ENCODE measurements at places on chromosomes 7 and 10.

GRCh38 chr7:73984481-73985205, 43.3 kb upstream of the ELN start:
- no peak for DNase-seq

DNA sequence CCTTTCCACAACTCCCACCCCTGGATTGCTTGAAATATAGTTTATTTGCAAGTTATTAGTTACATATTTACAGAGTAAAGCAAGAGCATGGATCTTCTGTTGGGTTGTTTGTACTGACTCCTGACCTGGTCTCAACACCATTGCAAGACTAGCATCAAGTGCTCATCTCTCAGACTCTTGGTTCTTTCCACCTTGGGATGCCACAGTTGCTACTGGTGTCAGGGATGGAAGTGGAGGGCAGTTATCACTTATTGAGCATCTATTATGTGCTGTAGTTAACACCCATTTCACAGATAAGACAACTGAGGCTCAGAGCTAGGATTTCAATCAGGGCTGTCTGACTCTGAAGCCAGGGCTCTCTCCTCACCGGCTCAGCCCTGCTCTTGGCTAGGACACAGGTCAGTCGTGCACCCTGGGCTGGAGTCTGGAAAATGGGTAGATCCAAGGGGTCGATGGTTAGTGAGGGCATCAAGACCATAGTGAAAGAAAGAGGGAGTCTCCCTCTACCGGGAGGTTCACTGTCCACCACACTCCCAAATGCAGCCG, 614 bp upstream of the ADAMTS14 start:
- DNase-seq = no peak

GRCh38 chr7:152760854-152761748, 1.5 kb downstream of the ACTR3B start:
- DNase-seq = no peak

- no peak for DNase-seq
These were observed 755.2 kb downstream of the AUTS2 start for GRCh38 chr7:70353330-70353945.

DNA sequence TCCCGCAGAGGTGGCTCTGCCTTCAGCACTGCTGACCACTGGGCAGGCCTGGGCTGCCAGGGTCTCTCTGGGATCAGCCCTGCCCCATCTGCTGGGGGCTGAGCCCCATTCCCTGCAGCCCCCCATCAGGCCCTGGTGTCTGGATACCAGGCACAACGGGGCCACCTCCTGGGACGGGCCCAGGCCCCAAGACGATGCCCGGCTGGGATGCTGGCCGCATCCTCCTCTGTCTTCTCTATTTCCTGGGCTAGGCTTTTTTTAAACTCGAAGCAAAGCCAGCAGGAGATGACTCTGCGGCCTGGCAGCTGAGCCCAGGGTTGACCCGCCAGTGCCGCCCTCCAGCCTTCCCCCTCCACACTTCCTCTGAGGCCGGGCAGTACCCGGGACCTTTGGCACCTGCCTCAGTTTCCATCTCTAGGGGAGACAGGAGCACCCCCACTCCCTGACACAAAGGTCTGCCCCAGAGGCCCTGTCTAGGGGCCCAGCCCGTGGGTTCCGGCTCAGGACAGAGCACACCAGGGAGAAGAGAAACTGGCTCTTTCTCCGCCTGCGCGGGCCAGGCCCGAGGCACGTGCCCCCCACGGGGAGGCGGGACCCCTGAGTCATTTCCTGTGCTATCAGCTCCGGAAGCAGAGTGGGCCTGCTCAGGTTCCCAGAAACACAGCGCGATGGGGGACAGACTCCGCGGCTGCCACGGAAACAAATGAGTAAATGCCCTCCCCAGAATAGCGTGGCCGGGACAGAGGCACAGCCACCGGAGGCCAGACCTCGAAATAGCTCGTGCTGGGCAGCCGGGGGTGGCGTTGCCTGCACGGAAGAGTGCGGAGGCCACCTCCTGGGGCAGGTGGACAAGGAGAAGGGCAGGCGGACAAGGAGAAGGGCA, 84.6 kb upstream of the PDGFA start:
- peak; percentile 80 for DNase-seq

DNA sequence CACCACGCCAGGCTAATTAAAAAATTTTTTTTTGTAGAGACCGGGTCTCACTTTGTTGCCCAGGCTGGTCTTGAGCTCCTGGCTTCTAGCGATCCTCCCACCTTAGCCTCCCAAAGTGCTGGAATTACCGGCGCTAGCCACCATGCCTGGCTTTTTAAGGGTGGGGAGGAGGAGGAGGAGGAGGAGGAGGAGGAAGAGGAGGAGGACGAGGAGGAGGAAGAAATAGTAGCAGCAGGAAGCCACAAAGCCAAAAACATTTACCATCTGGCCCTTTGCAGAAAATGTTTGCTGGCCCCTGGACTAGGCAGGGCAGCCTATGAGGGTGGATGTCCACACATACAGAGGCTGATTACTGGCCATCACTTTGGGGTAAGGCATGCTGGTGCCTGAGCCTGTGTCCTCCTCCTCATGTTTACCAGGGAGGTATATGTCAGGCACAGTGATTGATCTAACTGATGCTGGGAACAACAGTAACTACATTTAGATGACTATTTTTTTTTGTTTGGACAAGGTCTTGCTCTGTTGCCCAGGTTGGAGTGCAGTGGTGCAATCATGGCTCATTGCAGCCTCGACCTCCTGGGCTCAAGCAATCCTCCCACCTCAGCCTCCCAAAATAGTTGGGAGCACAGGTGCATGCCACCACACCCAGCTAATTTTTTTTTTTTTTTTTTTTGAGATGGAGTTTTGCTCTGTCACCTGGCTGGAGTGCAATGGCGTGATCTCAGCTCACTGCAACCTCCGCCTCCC, 122.1 kb downstream of the HIP1 start:
- DNase-seq = no peak

DNA sequence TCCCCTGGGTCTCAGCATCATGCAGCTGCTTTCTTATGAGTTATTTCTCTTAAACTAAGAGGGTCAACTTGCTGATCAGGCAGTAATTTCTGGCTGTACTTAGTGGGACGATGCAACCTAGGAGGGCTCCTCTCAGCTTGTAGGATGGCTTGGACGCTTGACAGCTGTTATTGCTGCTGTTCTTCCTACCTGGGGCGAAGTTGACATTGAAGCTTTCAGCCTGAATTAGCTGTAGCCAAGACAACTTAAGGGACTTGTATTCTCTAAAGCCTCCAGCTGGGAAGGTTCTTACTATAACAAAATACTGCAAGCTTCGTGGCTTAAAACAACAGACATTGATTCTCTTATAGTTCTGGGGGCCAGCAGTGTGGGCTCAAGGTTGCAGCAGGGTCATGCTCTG, 224.9 kb downstream of the ACTR3B start:
- DNase-seq = no peak

GRCh38 chr10:23643111-23643780, 204.4 kb downstream of the OTUD1 start:
- no peak for DNase-seq

- no peak for DNase-seq
These were observed 201.5 kb downstream of the LRMDA start for GRCh38 chr10:75632805-75633462.

DNA sequence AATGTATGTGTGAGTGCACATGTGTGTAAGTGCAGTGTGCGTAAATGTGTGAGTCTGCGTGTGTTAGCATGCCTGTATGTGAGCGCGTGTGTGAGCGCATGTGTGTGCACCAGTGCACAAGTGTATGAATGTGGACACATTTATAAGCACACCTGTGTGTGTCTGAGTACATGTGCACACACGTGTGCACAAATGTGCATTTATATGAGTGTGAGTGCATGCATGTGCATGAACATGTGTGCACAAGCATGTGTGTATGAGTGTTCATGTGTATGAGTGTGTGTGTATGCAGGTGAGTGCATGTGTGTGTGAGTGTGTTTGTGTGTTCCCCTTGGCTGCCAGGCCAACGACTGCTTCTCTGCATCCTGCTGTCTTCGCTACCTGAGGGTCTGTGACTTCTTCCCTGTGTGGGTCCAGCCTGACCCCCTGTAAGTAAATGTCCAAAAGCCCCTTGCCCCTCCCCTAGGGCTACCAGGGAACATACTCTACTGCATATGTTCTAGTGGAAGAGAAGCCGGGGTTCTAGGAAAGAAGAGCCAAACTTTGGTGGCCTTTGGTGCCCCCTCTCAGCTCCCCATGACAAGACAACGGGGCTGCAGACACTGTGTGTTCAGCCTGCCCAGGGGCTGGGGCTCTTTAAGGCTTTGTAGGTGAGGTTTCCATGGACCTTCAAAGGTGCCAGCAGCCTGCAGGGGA, 17.0 kb downstream of the GOLGA7B start:
- DNase-seq = no peak

DNA sequence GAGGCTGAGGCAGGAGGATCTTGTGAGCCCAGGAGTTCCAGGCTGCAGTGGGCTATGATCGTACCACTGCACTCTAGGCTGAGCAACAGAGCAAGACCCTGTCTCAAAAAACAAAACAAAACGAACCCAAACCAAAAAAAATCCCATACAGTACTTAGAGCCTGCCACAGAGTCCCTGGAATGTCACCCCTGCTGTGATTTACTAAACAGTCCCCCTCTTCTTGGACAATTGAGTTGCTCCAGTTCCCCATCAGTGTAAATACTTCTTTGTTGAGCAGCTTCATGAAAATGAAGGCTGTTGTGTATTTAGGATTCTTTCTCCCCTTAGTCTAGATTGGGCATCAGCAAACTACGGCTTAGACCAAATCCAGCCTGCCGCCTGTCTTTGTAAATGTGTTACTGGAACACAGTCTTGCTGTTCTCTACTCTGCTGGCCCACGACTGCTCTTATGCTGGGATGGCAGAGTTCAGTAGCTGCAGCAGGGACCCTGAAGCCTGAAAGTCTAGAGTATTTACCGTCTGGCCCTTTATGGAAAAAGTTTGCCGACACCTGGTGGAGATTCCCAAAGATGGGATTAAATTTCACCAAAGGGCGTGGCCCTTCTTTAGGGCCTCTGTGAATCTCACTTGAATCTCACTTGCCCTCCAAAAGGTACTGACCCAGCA, 57.8 kb downstream of the PALD1 start:
- no peak for DNase-seq

DNA sequence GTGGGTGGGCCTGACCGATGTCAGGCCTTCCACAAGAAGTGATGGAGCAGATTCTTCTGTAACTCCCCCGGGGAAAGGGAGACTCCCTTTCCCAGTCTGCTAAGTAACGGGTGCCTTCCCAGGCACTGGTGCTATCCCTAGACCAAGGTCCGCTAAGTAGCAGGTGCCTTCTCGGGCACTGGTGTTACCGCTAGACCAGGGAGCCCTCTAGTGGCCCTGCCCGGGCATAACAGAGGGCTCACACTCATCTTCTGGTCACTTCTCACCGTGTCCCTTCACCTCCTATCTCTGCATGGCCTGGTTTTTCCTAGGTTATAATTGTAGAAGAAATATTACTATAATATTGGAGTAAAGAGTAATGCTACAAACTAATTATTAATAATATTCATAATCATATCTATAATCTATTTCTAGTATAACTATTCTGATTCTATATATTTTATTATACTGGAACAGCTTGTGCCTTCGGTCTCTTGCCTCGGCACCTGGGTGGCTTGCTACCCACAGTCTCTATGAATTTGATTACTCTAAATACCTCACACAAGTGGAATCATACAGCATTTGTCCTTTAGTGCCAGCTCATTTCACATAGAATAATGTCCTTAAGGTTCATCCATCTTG, 1378.7 kb downstream of the XPNPEP1 start:
- DNase-seq = no peak

- DNase-seq = no peak
These were observed 5.5 kb downstream of the SMARCD3 start for GRCh38 chr7:151243045-151243349.

DNA sequence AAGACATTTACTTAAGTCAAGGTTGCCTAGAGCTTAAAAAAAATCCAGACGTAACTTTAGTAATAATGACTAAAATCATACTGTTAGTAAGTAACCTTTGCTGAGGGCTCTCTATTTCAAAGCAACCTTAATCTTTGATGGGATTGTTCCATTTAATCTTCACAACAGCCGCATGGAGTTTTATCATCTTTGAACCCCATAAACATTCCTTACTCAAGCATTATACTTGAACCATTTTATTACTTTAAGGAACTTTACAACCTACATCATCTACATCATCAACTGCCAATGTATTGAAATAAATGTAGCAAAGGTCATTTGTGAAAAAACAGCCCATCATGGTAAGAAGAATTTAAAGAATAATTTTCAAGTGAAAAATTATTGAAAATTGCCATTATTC, 22.9 kb upstream of the CACNB2 start:
- no peak for DNase-seq

- DNase-seq = no peak
These were observed 91.6 kb upstream of the CCDC6 start for GRCh38 chr10:59997827-59998525.

DNA sequence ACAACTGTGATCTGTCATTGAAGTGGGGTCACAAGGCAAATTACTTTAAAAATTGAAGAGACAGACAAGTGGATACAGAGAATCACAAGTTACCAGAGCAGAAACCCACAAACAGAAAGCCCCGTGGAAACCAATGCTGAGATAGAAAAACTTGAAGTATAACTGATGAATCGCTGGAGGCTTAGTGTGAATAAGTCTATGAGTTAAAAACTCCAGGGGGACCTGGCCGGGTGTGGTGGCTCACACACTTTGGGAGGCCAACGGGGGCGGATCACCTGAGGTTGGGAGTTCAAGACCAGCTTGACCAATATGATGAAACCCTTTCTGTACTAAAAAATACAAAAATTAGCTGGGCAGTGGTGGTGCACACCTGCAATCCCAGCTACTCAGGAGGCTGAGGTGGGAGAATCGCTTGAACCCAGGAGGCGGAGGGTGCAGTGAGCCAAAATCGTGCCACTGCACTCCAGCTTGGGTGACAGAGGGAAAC, 69.7 kb upstream of the ZNRF2 start:
- no peak for DNase-seq

GRCh38 chr7:113232885-113233284, 114.5 kb upstream of the SMIM30 start:
- DNase-seq = no peak

- peak; percentile 79 for DNase-seq
These were observed at the start of gene CFAP70 for GRCh38 chr10:73358331-73359279. TSS of gene CFAP70 (minus strand) at chr10:73358864. CDS start at chr10:73354796, 4,068 bp downstream.

- DNase-seq = peak; percentile 62
These were observed 161.9 kb downstream of the SH2D4B start for GRCh38 chr10:80699602-80700039.

DNA sequence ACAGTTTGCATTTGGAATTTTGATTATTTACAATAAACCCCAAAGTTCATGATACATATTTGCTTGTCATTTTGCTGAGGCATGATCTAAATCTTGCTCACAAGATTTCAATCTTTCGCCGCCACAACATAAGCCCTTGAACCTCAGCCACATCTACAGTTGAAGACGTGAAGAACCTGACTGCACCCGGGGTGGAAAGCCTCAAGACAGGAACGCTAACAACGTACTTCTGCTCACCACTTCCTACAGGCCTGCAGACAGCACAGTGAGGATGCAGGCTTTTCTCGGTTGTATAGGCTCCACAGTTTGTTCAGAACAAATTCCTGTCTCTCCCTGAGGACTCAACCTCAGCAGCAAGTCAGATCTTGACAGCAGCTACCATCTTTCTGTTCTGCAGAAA, 393.8 kb upstream of the PRKCQ start:
- no peak for DNase-seq

- DNase-seq = no peak
These were observed 28.7 kb downstream of the GHRHR start for GRCh38 chr7:30992414-30992813.
